Sigmoid colon (tissue), 7 donors: ENCODE measurements at places on chromosomes 12 and 14. TPM values are rescaled to one million over a fixed set of nuclear protein-coding genes. Genes with fewer than 3 reads are reported as not detected.

GRCh38 chr14:41154143-41154807, 452.4 kb upstream of the LRFN5 start:
- no peak for DNase-seq

The CCND2 gene
- 126 TPM for total RNA-seq

GRCh38 chr14:36981832-36982529, 190.4 kb downstream of the SLC25A21 start:
- no peak for DNase-seq

GRCh38 chr12:111387747-111388323, 17.9 kb upstream of the SH2B3 start:
- DNase-seq, result no peak

GRCh38 chr14:59275668-59276067, 87.2 kb downstream of the DAAM1 start:
- no peak for DNase-seq

GRCh38 chr12:94273272-94273671, 124.9 kb downstream of the PLXNC1 start:
- DNase-seq, result no peak

The ASCL1 gene
- not detected for total RNA-seq

- no peak for DNase-seq
Observed at GRCh38 chr14:92952481-92953298, 29.7 kb downstream of the CHGA start.

The TAS2R20 gene
- 6.4 TPM for total RNA-seq

The PLEKHG7 gene
- total RNA-seq, result not detected

DNA sequence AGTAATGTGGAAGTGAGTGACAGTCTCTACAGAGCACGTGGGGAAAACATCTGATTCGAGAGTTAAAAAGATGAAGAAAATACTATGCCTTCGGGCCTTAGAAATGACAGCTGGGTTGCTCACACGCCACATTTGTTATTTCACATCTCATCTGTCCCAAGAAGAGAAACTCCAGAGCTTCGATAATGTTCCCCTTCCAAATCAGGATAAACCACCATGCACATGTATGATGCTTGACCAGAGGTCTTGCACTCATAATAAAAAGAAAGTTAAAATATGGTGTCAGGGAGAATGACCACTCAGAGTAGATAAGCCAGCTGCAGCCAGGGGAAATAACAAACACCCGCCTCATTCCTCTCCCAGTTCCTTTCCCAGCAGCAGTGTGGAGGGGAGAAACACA, 34.6 kb downstream of the NIN start:
- no peak for DNase-seq

DNA sequence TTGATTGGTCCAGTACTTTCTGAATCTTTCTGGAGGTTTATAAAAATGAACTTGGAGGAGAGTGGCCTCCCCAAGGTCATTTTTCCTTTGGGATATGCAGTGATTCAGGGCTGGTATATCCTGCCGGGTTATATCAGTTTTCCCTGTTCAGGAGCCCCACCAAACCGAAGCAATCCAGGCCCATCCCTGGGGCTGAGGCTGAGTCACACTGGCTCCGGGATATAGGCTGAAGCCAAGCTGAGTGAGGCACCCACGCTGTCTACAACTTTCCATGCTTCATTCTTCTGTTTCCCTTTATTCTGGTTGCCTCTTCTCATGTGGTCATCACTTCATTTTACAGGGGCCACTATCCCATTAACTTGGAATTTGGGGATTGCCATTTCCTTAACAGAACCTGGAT, 3.4 kb downstream of the SSPN start:
- peak; percentile 76 for DNase-seq

The TBC1D30 gene
- total RNA-seq, result 0.66 TPM

The RNU7-1 gene
- not detected for total RNA-seq

DNA sequence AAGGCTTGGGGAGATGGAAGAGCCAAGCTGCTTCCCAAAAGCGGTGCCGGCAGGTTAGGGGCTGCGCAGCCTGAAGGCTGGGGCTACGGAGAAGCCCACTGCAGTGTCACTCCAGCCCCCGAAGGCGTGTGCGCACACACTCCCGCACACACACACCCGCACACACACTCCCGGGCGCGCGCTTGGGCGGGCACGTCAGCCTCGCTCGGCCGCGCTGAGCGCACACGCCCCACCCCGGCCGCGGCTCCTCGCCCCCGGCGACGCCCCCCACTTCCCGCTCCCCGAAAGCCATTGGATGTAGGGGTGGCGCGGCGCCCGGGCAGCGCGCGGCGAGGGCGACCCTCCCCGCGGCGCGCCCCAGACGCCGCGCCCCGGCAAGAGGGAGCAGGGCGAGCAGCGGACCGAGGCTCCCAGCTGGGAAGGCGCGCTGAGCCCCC, at the start of gene KCNK10:
Gene KCNK10, minus strand, starts transcription at position 184 of the 437 bp plus-strand sequence. CDS start 471 bp downstream, outside the sequence.
- DNase-seq, result no peak

DNA sequence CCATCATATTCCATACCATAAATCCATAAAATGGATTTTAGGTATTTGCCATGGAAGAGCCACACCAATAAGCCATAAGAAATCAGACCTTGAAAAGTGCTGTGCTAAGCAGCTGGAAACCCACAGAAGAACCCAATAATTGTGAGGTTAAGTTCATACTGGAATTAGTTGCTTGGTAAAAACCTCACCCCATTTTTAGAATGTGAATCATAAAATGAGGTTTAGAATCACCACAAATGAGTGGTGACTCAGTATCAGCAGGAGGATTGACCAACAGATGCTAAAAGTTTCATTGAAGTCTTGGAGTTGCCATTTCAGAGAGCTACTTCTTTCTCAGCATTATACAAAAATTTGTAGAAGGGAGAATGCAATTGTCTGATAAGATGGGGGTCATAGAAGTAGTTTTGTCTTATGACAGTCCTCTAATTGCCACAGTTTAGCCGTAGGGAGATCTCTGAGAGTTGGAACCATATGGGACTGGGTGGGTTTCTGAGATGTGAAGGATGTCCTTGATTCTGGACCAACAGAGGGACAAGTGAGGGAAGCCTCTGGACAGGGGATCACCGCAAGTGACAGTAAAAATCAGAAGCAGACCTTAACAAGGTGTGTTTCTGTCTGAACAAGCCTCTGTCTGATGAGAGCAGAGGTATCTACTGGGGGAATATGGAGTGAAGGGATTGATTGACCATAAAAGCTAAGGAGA, 1.4 kb upstream of the STON2 start:
- no peak for DNase-seq
